ENCODE measurements at places on chromosomes 4 and X.

DNA sequence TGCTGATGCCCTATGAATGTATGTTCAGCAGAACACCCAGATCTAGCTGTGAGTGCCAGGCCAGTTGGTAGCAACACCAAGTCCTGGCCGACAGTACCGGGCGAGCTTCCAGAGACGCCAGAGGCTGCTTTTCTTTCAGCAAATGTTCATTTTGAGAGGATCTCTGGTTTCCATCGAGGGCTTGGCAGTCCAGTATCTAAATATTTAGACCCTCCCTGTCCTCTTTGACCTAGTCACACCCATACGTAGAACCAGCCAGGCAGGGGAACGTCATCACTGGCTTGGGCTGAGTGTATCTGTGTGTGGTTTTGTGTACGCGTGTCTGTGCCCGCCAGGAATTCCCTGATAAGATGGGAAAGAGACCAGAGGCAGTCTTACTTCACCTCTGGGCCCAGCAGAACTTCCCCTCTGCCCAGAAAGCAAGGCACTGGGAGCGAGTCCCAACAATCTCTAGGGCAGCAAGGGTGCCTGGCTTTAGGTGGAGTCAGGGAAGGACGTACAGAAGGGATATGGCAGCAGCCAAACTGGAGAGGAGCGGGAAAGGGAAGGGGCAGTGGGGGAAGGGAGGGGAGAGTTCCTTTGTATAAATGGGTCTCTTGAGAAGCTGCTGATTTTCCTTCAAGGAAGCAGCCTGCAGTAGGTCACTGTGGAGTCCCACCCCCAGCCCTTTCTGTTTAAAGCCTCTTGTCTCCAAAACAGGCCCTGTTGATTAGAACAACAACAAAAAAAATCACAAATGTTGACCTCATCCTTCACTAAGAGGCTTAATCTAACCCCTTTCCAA, 15.0 kb upstream of the ELF4 start:
- DNase-seq = no peak

GRCh38 chr4:122718281-122718680, 14.2 kb upstream of the BBS12 start:
- DNase-seq = no peak

DNA sequence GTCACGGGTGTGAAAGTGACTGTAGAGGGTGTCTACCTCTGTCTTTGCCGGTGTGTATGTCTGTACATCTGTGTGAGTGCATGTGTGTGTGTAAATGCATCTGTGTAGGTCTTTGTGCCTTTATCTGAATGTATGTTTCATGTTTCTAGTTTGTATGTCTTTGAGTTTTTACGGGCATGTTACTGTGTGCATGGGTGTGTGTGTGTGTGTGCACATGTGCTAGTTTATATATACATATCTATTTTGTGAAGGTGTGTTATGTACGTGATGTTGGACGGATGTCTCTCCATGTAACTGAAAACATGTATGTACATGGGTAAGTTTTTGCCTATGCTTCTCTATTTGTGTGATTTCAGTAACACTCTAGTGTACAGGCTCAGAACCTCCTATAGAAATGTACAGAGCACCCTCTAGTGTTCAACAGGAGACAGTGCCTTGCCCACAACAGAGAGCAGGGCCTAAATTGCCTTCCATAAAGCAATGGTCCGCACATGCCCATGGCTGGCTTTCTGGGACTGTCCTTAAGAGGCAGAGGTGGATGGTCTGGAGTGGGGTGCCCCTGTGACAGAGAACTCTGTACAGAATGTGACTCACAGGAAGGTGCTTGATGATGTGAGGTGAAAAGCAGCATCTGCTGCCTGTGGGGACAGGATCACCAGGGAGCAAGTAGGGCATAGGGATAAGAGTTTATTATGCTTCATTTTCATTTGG, 343.5 kb downstream of the RAPGEF2 start:
- DNase-seq = peak; percentile 24

GRCh38 chr4:132827522-132827921, 321.6 kb upstream of the PCDH10 start:
- DNase-seq = no peak

DNA sequence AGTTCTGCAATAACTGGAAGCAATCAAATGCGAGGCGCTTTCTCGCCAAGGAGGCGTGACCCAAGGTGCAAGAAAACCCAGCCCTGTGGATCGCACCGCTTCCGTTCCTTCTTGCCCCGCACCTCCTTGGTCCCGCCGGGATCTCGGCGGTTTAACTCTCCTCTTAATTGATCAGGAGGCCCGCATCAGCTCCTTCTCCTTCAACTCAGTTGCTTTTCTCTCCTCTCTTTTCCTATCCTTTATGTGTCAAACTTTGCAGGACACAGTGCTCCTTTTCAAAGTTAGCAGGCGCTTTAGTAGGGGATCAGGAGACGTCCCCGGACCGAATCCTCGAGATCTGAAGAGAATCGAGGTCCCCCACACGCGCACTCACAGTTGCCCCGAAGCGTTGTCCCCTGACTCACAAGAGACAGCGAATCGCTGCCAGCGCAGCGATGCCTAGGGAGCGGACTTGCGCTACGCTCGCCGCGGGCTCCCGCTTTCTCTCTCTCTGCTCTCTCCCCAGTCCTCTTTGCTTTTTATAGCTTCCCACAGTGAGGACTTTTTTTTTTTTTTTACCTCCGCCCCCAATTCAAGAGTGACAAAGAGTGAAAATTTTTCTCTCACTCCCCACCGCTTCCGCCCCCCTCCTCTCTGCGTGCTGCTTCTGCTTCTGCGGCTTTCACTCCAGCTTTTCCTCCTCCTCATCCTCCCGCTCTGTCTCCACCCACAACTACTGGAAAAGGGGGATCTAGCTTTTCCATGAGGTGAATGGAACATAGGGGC, at the start of gene DKK2:
DKK2 (minus strand) TSS at position 495 of the 765 bp plus-strand sequence. CDS start 722 bp downstream, outside the sequence.
- DNase-seq = no peak

- no peak for DNase-seq
These were observed 66.8 kb upstream of the LSM6 start for GRCh38 chr4:146108756-146109155.

- no peak for DNase-seq
These were observed 71.9 kb downstream of the CLDN22 start for GRCh38 chr4:183248201-183248600.

- DNase-seq = no peak
These were observed 113.5 kb downstream of the RPA4 start for GRCh38 chrX:96997196-96997595.

GRCh38 chr4:76582074-76582816, 147.2 kb downstream of the SHROOM3 start:
- DNase-seq = no peak

DNA sequence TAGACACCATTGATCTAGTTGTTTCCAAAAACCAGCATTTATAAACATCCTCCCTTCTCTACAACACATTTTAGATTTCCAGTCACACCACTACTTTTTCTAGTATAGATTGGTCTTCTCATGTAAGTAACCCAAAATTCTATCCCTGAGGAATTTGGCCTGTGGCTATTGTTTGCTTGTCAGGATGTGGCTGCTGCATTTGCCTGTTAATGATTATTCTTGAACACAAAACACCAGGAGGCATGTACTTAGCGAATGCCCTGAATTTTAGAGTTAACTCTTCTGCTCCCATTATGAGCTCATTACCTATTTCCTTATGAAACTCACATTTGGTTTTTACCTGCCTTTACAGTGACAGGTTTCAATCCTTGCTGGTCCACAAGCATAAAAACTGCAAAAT, 102.0 kb upstream of the FSTL5 start:
- DNase-seq = no peak

- DNase-seq = no peak
These were observed 38.5 kb upstream of the HERC5 start for GRCh38 chr4:88418411-88418810.

DNA sequence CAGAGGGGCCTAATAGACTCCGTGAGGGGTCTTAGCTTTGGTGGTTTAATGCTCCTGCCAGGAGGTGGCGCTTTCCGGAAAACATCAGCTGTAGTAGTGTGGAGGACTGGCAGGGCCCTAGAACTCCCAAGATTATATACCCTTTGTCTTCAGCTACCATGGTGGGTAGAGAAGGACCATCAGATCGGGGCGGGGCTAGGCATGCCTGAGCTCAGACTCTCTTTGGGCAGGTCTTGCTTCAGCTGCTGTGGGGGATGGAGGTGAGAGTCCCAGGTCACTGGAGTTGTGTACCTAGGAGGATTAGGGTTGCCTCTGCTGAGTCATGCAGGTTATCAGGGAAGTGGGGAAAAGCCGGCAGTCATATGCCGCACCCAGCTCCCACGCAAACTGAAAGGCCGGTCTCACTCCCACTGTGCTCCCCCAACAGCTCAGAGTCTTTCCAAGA, 63.0 kb upstream of the AGA start:
- no peak for DNase-seq

DNA sequence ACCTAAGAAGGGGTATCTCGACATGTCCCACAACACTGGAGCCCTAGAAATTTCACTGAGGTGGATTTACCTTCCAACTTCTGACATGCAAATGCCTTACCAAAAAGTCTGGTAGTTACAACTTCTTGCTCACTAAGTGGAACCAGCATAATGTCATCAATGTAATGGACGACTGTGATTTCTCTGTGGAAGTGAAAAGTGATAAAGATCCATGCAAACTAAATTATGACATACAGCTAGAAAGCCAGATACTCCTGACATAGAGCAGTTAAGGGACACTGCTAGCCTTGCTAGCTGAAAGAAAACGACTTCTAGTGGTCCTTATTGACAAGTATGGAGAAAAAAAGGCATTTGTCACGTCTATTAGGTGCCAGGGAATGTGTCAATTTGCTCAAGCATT, 191.1 kb downstream of the MAB21L2 start:
- no peak for DNase-seq

- DNase-seq = no peak
These were observed 17.7 kb downstream of the PPP4R3C start for GRCh38 chrX:27445438-27445837.

- no peak for DNase-seq
These were observed 22.5 kb downstream of the APOOL start for GRCh38 chrX:85026170-85026569.

DNA sequence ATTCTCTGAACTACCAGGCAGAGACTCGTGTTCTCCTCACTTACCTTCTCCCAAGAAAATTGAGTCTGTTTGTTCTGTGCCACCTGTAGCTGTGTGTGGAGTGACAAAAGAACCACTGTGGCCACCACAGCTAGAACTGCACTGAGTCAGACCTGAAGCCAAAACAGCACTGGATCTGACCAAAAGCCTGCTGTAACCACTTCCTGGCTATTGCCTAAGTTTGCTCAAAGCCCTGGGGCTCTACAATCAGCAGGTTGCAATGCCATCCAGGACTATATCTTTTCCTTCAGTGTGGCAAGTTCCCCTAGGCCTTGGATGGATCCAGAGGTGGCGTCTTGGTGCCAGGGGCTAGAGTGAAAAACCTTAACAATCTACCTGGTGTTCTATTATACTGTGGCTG, 449.1 kb downstream of the FAM133A start:
- DNase-seq = no peak

- DNase-seq = no peak
These were observed 311.4 kb downstream of the MAPK10 start for GRCh38 chr4:86048426-86048825.

GRCh38 chr4:123941306-123941705, 544.7 kb downstream of the SPRY1 start:
- DNase-seq = no peak

GRCh38 chr4:137621056-137621455, 88.8 kb upstream of the PCDH18 start:
- no peak for DNase-seq
